ENCODE measurements at places on chromosomes 7 and 10.

DNA sequence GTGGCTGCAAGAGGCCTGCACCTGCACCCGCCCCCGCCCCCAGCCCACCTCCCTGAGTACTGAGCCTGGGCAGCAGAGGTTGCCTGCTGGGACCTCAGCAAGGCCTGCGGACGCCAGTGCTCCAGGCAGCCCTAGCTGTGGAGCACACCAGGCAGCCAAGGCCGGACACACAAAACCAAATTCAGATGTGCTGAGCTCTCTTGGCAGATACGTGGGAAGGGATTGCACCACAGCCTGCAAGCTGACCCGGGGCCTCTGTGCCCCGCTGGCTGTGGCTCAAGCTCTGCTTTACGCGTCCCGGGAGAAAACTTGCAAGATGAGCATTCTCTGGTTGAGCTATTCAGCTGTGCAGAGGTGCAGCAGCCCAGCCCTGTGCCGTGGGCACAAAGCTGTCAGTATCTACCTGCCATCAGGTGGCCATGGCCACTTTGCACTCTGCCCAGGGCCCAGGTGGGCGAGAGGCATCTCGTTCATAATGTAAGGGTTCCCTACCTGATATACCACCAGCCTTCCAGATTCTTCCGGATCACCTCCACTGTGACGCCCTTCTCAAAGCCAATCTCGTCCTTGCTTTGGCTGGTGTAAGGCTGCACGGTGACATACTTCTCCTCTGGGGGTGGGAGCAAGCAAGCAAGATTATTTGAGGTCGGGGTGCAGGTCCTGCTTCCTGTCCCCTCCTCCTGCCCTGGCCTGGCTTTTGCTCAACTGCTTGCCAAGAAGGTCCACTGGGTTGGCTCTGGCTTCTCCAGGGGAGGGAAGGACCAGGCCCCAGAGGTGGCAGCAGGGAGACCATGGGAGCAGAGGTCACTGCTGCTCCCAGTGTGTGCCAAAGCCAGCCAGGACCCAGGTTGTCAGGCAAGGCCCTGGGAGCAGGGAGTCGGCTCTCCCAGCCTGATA, 123.4 kb downstream of the NEURL1 start:
- DNase-seq, result peak; percentile 65

DNA sequence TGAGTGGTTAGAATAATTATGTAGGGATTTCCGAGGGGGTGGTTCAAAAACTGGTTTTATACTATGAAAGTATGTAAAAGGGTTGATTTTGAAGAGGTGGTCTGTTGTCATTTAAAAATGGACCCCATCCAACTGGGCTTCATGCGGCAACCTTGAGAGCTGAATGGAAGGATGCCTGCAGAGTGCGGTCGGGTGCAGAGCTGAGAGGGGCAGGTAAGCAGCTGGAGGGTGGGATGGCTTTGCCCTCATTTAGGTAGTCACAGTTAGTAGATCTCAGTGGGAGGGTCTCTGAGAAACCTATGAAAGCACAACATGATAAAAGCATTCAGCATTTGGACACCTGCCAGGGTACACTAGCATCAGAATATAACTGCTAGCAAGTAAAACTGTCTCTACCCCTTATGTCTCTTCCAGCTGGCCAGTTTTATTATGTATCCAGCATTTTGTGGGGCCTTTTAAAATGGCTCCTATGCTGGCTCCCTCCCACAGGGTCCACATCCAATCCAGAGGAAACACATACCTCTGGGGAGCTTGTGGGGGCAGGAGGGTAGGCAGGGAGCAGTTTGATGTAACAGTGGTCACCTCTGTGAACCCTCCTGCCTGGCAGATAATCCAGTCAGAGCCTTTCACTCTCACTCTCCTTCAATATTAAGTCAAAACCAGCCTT, 75.9 kb upstream of the MAGI2 start:
- DNase-seq, result no peak

GRCh38 chr10:63579371-63580014, 58.3 kb downstream of the REEP3 start:
- peak; percentile 58 for DNase-seq

GRCh38 chr7:88357781-88358525, 51.3 kb upstream of the STEAP4 start:
- no peak for DNase-seq

GRCh38 chr7:4692055-4692454, 10.0 kb downstream of the FOXK1 start:
- DNase-seq, result peak; percentile 79

GRCh38 chr10:16566202-16566805, 44.6 kb upstream of the C1QL3 start:
- no peak for DNase-seq

- DNase-seq, result no peak
These were observed 955.3 kb upstream of the C7orf33 start for GRCh38 chr7:147635288-147635687.

- DNase-seq, result no peak
These were observed 1.1 kb downstream of the ASL start for GRCh38 chr7:66076462-66077329.

DNA sequence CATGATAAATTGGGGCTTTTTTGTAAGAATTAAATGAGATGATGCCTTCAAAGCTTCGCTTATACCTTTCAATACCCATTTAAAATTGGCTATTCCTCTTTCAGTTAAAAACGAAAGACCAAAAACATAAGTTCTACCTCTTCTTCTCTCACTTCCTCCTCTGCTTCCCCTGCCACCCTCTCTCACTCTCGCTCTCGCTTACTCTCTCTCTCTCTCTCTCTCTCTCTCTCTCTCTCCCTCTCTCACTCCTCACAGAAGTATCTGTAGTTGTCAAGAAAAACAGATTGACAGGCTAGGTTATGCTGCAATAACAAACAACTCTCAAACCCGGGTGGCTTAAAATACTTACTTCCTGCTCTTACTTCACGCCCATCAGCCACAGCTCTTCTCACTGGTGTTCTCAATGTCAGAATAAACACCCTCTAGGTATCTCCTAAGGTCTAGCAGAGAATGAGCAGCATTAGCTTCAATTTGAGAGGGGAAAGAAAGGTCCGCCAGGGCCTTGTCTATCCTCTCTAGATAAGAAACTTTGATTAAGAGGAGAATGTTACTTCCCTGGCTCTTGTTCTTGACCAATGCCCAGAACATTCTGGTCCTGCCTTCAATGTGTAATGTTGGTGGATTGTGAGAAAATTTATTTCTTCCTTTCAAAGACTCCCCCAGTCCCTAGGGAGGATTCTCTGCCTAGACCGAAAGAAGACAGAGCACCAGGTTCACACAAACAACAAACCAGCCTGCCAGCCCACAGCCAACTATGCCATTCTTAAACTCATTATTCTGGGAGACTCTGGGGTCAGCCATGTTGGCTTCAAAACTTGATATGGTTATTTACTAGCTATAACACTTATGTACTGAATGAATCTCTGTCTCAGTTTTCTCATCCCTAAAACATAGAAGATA, 1028.7 kb downstream of the XPNPEP1 start:
- no peak for DNase-seq

DNA sequence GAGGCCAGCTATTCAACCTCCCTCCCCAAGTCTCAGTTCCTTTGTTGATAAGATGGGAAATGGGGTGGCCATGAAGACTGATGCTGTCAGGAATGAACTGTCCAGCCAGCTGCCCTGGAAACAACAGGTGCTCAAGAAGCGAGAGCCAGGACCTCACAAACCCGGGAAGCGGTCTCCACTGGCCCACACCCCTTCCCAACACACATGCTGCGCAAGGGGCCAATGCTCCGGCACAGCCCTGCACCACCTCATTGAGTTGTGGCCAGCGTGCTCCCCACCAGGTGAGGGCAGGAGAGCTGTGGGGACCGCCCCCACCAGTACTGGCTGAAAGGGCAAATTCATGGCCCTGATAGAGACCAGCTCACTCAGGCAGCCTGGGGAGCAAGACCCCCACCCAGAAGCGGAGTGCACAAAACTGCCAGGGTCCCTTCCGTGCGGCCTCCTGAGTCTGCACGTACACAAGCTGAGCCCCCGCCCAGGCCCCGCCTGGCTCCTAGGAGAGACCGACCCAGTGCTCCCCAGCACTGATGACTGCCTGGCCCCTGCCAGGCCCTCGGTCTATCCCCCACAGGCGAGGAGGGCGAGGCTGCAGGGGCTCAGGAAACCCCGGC, 216.6 kb downstream of the MAD1L1 start:
- DNase-seq, result no peak

DNA sequence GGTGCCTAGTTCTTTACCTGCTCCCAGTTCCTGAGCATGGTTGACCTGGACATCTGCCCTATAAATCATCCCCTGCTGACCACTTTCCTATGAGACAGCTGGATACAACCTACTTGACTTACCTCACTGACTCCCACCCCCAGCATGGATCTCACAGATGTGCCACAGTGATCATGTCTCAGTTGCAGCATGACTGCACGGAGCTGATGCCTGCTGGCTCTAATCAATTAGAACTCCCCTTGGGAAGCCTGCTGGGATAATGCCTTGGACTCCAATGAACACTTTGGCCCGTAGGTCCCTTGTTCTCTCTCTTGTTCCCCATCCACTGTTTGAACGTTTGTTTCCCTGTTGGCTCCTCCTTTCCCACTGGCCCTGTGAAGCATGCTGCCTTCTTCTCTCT, 271.2 kb upstream of the IGFBP3 start:
- no peak for DNase-seq

GRCh38 chr10:122152544-122152943, 118.6 kb upstream of the BTBD16 start:
- DNase-seq, result peak; percentile 85

DNA sequence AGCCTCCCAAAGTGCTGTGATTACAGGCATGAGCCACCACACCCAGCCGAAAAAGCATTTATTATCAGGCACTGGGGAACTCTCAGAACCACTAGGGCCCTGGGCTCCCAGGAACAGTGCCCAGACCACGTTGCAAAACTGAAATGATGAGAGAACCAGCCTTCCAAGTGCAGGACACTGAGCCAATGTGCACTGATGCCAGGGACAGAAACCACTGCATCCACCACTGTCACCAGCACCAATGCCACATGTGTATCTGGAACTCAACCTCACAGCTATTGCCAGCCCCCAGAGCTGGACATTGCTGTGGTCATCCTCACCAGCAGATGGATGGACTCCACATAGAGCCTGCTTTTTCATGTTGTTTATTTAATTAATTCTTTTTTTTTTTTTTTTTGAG, 28.2 kb upstream of the TPST1 start:
- DNase-seq, result no peak

DNA sequence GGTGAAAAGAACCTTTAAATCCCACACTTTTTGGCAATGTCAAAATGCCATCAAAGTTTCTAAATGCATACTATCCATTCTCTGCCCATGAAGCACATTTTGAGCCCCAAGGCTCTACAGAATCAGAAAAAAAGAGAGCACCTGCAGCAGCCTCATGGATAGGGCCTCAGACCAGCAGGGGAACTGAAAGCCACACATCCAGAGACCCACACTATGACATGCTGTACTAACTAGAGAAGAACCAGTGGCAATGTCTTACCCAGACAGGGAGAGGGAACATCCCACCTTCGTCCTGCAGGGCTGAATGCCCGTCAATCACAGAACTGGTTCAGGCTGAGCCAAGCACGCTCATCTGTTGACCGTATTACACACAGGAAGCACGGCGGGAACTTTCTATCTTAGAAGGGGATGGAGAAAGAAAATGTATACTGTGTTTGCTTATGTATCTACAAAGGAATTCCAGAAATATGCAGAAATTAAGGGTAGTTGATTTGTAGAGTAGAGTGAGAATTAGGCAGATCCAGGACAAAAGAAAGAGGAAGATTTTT, 237.2 kb downstream of the GLI3 start:
- DNase-seq, result no peak

DNA sequence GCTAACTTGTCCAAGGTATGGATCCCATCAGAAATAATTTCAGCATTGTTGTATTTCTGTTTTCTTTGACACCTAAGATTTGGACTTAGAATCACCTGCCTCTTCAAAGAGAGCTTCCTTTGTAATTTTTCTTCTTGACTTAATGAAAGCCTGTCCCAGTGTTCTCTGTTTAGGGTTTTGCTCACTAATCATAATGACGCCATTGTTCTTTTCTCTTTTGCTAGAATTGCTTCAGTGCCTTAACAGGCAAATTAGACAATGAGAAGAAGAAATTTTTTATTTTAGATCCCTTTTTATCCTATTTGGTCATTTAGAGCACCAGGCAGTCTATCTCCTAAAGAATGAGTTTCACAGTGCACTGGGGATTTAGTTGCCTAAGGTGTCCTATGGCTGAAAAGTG, 128.5 kb downstream of the SND1 start:
- DNase-seq, result no peak

DNA sequence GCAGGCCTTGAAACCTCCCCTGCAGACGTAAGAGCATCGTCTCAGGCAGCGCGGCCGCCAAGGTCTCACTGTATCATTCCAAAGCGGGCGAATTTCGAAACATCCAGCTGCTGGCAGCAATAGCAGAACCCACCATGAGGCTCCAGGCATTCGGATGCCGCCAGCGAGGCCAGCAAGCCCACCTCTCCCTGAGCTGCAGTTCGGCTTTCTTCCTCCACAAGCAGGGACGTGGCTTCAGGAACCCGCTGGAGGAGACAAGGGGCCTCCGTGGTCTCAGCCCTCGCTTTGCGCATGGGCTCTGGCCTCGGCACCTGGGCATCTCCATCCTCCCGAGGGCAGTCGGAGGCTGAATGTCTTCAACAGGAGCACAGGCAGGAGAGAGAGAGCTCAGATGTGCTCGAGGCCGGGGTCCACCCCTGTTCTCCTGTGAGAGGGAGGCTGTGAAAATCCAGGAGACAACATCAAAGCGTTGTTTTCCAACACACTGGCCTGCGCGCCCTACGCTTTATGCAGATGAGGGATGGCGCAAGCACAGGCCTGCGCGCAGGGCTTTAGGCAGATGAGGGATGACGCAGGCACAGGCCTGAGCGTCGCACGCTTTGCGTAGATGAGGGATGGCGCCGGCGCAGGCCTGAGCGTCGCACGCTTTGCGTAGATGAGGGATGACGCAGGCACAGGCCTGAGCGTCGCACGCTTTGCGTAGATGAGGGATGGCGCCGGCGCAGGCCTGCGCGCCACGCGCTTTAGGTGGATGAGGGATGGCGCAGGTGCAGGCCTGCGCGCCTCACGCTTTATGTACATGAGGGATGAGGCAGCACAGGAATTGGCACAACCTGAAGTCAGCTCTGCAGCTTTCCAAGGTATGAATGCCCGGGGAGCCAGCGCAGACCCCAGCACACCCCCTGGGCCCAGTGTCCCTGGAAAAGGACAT, 103.2 kb downstream of the WDR37 start:
- DNase-seq, result no peak

- no peak for DNase-seq
These were observed 448 bp downstream of the ITGA8 start for GRCh38 chr10:15719049-15719898.

- no peak for DNase-seq
These were observed 94.1 kb downstream of the CHST15 start for GRCh38 chr10:123999261-123999660.

- DNase-seq, result no peak
These were observed 6.0 kb downstream of the COL13A1 start for GRCh38 chr10:69807696-69808095.
